Stimulated activated memory B cell treated with anti-CD40 and anti-IgM and Interleukin-4, amounts not matched to agents 10 μg/mL and 1 μg/mL and 100 μg/mL, for 72 hours (primary cell): ENCODE measurements at places on chromosomes 16 and 17.
A peak's percentile ranks its signal among the peaks of the same experiment; 100 is the strongest.

- ATAC-seq: no peak
These were observed 16.5 kb upstream of the PHAF1 start for GRCh38 chr16:67093098-67093726.

GRCh38 chr17:30372755-30373154 lies 6.0 kb upstream of the CPD start:
- ATAC-seq: no peak

DNA sequence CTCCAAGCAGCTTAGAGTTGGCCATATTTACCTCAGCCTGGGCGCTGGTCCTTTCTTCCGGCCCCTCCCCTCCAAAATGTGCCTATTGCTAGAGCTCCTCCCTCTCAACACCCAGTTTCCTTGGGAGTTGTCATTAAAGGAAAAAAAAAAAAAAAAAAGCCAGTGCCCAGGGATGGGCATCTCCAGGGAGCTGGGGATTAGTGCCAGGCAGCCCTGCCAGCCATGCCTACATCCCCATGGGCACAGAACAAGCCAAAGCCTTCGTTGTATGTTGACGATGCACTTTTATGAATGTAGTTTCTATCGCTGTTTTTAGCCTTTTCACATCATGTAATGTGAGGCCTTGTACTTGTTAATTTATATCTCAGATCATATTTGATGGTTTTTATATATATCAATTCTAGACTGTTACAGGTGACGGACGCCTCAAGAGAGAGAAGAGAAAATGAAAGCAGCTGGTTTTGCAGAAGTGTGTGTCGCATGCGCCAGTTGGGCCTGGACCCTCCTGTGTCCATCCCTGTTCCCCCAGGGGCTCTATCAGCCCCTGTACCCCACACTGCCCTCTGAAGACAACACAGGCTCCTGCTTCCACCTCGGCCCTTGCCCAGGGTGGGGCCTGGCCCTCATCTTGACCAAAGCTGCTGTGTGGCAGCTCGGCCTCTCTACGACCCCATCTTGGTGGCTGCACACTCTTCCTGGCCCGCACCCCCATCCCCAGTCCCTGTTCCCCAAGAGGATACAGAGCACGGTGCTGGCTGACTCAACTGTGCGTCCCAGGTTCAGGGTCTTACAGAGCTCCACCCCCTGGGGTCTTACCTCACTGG lies 4.8 kb downstream of the LIMD2 start:
- ATAC-seq: no peak

GRCh38 chr17:18184143-18185031 lies 759 bp downstream of the ALKBH5 start:
- peak; percentile 47 for ATAC-seq

DNA sequence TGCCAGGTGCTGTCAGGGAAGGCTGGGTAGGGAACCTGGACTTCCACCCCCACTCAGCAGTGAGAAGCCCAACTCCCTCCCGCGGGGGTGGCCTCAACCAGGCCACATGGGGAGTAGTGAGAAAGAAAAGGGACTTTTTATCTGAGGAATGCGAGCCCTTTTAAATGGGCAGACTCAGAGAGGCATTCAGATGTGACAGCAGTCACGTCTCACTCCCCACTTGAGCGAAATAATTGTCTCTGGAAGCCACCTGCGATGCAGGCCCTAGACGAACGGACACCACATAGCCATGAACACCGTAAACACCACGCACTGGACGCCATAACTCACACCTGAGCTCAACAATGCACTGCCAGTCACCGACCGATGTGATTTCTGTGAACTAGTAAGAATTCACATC lies 11.9 kb upstream of the CD300E start:
- no peak for ATAC-seq

DNA sequence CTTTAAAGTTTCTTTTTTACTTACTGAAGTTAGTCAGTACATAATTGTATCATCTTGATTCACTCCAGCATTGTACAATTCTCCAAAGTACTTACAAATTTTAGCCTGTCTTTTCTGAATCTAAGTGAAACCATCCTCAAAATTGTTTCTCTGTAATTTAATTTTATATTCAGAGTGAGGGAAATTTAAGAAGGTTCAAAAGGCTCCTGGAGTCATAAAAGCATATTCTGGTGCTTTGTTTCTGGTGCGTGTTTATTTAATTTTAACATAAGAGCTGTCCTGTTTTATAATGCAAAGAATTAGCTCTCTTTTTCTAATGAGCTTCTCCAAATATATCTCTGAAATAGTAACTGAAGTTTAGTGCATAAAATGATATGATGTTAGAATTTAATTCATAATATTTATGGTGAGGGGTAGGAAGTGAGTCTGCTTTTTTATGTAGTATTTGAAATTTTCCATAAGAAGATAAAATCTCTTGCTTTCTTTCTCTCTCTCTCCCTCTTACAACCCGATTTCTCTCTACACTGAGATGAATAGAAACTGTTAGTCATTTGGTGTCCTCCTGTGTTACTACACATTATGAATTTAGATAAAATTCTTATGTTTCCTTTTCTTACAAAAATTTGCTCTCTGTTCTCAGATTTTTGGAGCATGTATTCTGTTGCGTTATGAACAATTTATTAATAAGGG lies 339.8 kb downstream of the BCAS3 start:
- no peak for ATAC-seq

DNA sequence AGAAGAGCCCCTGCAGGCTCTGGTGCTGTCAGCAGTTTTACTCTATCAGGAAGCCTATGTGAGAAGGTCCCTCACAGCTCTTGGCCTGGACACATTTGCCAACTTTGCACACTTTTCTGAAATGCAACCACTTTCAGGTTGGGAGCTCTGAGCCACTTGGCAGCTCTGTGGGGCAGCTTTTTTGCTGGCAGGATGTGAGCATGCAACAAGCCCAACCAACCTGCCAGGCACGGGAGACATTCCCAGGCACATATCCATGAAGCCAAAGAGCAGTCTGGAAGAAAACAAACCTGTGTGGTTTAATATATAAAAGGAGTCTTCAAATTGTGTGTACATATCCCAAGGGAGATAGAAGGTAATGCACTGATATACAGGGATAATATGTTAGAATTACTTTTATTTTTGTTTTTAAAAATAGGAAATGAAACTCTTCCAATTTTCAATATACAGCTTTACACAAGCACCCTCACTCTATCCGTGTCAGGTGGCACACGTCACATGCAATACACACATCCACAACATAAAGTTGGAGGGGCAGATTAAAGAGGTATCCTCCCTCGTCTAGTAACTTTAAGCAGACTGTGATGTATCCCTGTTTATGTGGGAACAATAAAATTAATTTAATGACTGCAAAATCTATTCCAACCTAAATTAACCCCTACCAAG lies 57.4 kb upstream of the COX10 start:
- ATAC-seq: no peak

GRCh38 chr17:73357981-73358380 lies 46.2 kb upstream of the CDC42EP4 start:
- ATAC-seq: no peak

DNA sequence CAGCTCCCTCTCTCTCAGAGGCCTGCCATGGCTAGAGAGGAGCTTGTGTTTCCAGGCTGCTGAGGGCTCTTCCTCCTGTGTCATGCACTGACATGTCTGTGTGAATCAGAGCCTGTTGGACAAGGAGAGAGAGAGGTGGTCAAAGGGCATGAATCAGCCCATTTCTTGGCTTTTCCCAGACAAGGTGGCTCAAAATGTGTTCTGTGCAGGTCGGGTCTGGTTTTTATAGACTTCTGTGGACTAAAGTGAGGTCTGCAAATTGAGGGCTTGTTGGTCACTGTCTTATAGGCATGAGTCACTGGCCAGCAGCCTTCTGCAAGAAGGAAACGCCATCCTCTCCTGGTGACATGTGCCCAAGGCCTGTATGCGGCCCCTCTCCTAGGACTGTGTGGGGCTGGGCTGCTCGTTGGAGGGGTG lies 97.9 kb downstream of the FOXL1 start:
- no peak for ATAC-seq

- ATAC-seq: no peak
These were observed 12.2 kb upstream of the MMD start for GRCh38 chr17:55433629-55434422.

DNA sequence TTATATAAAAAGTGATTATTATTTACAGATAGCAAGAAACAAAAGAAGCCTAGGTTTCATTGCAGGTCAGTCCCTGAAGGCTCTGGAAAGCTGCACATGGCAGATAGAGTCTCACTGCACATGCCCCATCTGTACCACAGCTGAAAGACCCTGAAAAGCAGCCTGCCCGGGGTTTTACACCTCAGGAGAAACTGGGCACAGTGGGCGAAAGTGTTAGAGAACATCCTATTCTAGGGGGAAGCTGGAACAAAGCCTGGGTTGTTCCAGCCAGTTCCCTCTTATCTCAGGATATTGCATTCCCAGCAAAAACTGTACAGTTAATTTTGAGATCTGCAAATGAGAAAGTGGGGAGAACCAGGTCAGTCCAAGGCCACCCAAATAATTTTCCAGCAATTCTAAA lies 419.7 kb downstream of the CNTNAP4 start:
- ATAC-seq: no peak

DNA sequence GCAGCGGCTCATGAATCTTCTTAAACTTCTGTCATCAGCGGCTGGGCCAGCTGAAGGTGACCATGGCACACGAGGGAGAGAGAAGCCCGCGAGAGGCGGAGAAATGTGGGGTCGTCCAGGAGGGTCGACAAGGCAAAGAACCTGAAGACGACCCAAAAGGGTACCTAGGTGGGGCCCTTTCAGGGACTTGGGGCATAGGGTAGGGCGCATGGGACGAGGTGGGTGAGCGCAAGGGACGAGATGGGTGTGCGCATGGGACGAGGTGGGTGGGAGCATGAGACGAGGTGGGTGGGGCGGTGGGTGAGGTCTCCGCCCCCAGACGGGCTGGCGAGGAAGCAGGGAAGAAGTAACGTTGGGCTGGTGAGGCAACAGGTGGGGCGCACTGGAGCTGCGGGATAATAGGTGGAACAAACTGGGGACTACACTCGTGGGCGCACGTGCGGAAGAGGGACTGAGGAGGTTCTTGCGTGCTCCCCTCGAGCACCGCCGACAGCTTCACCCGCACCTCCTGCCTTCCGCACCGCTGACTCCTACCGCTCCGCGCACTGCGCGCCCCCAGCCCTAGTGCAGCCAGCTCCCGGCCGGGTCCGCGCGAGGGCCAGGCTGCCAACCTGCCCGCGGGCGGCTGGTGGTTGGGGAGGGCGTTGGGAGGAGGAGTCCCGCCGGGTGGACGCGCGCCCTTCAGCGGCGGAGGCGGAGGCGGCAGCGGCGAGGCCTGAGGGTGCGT lies 23.2 kb upstream of the CRYM start:
- ATAC-seq: peak; percentile 88

DNA sequence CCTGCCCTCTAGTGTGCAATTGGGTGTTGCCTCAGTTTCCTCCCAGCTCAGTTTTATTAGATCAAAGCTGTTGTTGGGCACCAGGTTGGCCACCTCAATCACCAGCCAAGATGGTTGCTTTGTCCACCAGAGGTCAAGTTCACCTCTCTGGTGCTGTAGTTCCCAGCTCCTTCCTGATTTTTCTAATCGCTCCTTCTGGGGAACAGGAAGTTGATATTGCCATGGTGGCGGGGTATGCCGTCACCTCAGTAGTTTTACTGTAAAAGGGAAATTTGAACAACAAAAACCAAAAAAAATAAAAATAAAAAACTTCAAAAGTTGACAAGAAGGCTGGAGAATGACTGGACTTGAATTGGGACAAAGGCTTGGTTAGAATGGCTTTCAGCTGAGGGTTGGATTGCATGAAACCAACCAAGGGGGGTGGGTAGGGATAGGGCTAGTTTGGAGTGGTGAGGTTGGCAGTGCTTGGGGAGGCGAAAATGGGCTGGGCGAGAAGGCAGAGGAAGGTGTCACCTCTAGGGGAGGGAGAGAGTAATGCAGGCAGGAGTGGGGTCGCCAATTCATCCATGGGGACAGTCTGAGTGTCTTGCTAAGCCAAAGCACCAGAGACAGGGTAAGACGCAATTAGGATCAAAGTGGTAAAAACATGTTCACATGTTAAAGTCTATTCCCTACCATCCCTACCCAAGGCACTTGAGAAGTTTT lies 6.2 kb downstream of the EFNB3 start:
- ATAC-seq: no peak

DNA sequence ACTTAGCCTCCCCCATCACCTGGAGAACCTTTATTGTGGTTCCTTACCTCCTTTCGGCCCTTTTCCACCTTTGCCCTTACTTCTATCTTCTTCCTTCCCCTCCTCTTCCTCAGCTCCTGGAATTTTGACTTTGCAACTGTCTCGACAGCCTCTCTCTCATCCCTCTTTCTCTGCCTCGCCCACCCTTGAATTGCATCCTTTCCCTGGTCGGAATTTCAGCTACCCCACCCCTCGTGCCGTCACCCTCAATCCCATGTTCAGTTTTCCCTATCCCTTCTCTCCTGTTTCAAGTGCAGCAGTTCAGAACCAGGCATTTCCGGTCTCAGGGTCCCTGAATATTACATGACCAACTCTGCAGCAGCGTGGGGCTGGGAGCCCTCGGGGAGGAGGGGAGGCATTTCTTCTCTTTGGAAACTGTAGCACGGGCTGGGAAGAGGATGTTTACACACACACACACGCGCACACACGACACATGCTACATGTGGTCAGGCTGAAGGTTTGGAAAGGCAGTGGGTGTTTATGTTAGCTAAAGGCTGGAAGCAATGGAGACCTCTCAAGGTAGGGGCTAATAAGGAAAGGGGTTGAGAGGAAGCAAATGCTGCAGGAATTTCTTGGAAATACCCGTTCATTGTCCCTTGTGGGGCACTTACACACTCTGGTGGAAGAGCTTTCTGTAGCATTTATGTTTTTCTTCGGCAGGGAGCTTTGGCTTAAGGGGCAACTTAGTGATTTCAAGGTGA lies 971 bp downstream of the MINK1 start:
- no peak for ATAC-seq

GRCh38 chr16:1677339-1677738 lies 740 bp upstream of the JPT2 start:
- no peak for ATAC-seq
